ENCODE measurements at places on chromosomes 4 and X. TPM values are rescaled to one million over a fixed set of nuclear protein-coding genes. Genes with fewer than 3 reads are reported as not detected.

FBXO8 gene
- 17.7 TPM for total RNA-seq

MAGEA2B gene
- 1.1 TPM for total RNA-seq

GASK1B gene
- total RNA-seq = 37.0 TPM

MAGEA10 gene
- total RNA-seq = not detected

MAGEA9B gene
- total RNA-seq = not detected

LPAR4 gene
- 5.3 TPM for total RNA-seq
